ENCODE measurements at places on chromosomes 2 and 18.

- DNase-seq, result no peak
Measured at GRCh38 chr2:11311543-11311942, 32.9 kb downstream of the ROCK2 start.

DNA sequence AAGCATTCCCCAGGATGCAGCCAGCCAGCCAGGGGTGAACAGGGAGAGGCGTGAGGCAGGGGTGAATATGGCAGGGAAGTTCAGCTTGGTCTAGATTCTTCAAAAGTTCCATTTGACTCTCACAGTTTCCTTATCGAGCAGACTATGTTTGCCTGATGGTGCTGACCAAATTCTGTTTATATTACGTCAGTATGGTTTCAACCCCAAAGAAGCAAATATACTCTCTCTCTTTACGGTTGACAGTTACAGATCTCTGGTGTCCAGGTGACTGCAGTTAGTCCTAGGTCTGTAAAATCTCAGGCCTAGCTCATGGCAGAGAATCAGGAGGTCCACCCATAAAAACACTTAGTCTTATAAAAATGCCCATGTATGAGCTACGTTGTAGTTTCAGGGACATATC, 38.3 kb upstream of the DNMT3A start:
- DNase-seq, result no peak

DNA sequence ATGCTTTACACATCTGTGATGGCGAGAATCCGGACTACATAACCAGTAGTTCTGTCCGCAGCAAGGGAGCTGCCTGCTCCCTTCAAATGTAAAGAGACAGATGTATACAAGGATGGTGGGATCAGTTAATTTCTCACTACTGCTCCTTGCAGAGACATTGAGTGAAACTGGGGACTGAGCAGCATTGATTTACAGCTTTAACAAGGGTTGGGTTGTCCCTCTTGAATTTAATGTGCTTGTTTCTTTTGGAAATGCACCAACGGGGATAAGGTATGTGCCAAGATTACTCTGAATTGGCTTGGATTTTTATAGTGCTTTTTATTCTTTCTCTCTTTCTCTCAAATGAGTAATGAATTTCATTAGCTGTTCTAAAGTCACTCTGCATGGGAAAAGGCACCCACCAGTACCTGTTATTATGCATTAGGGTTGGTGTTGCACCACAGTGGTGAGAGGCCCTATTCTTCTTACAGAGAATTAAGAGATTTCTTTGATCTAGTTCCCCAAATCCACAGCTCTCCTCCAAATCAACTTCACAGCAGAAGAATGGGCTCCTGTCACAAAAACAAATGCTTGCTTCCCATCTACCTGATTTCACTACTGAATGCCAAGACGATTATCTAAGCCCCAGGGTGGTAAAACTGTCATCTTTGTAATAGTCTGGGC, 107.6 kb downstream of the DOCK10 start:
- no peak for DNase-seq

DNA sequence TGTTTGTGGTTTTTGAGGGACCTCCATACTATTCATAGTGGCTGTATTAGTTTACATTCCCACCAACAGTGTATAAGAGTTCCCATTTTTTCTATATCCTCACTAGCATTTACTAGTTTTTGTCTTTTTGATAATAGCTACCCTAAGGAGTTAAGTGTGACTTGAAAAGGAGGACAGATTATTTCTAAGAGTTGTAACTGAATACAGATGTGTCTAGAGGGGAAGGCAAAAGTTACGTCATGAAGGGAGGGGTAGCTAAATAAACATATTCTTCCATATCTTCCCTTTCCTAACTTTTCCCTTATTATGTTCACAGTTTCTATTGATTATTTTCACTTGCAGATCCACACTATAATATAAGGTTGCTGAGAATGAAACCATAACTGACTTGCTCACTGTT, 1315.7 kb upstream of the ZEB2 start:
- DNase-seq, result no peak

- DNase-seq, result peak; percentile 86
Measured at GRCh38 chr2:216773072-216773471, 77.7 kb upstream of the IGFBP5 start.

- no peak for DNase-seq
Measured at GRCh38 chr18:34542625-34543024, 167.5 kb upstream of the DTNA start.

DNA sequence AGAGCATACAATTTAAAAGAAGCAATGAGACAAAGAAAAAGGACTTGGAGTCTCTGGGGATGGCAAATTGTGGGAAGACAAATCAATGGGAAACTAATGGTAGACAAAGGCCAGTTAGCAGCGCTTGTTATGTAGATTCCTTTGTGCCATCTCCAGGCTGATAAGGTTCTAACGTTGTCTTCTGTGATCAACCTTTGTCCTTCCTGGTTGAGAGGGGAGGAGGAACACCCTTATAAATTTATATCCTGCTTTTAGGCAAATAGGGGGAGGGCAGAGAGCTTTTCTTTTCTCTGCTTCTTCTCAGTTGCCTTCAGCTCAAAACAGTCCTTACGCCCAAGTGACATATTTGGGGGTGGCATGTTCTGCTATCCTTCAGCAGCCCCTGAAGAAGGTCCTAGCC, 89.8 kb downstream of the STPG4 start:
- no peak for DNase-seq

GRCh38 chr2:96949701-96950350, 36.6 kb downstream of the FAM178B start:
- no peak for DNase-seq

- no peak for DNase-seq
Measured at GRCh38 chr2:227654426-227654825, 12.2 kb upstream of the SCYGR5 start.

DNA sequence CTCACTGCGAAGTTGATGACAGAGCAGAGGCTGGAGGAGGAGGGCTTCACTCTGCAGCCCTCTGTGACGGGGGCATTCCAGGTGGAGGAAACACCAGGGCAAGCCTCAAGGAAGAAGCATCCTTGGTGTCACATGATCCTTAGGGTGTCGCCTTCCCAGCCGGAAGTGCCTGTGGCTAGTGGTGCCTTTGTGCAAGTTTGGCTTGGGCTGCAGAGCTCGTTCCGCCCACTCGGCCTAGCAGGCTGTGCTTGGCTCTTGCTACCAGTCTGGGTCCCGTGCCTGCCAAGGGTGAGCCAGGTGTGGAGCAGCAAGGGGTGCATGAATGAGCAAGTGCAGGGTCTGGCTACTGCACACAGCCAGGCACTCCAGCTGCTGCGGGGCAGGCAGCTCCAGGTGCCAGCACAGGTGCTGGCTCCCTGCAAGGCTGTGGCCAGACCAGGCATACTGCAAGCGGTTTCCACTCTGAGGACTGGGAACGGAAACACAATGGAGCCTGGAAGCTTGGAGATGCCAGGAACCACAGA, 325.3 kb upstream of the SMIM21 start:
- no peak for DNase-seq

DNA sequence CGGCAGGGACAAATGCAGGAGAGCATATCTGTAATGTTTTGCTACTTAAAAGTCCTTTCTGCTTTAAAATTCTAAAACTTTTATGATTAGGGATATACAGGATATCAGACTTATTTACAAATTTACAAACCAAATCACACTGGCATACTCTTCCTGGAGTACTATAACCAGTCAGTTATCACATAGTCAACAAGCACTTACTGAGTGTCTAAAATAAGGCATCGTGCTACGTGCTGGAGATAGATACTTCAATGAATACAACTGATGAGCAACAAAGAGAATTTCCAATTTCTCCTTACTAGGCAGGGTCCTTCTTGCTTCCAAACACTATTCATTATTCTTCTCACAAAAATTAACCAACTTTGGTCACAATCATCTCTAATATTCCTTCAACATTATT, 113.5 kb downstream of the PLEKHM3 start:
- DNase-seq, result no peak

GRCh38 chr2:98787700-98788099, 56.8 kb upstream of the MGAT4A start:
- DNase-seq, result no peak

- no peak for DNase-seq
Measured at GRCh38 chr18:11046140-11046539, 103.2 kb downstream of the PIEZO2 start.

- no peak for DNase-seq
Measured at GRCh38 chr18:36419900-36420531, 122.5 kb downstream of the FHOD3 start.

DNA sequence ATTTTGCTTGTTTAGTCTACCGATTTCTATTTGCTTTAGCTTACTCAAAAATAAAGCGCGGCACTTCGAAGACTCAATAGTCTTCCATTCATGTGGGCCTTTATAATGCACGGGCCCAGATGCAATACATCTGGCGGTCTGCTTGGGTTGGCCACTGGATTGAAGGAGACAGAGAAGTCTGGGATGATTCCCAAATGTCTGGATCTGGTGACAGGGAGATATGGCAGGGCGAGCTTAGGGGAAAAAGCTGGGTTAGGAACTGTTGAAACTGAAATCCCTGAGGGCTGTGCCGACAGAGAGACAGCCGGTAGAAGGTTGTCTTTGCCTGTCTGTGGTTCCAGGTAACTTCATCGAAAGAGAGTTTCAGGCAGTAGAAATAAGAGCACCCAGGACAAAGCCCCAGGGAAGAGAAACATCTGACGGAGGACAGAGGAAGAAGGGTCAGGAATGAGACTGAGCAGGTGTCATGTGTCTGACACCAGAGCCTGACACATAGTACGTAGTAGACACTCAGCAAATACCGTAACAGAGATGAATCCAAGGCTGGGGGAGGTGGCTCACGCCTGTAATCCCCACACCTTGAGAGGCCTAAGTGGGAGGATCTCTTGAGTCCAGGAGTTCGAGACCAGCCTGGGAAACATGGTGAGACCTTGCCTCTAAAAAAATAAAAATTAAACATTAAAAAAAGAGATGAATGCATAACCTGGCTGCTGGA, 13.6 kb downstream of the CLUL1 start:
- no peak for DNase-seq

GRCh38 chr2:128456281-128456680, 137.6 kb upstream of the HS6ST1 start:
- no peak for DNase-seq

GRCh38 chr2:100073110-100073509, 69.3 kb downstream of the AFF3 start:
- DNase-seq, result no peak

GRCh38 chr2:48885841-48886240, 130.3 kb upstream of the LHCGR start:
- no peak for DNase-seq

- DNase-seq, result no peak
Measured at GRCh38 chr18:11740461-11740860, 51.4 kb downstream of the GNAL start.

GRCh38 chr2:105537920-105538319, 139.1 kb upstream of the FHL2 start:
- no peak for DNase-seq

GRCh38 chr18:48798334-48799245, 152.2 kb downstream of the SMAD7 start:
- no peak for DNase-seq

GRCh38 chr18:49456794-49457193, 3.7 kb downstream of the DYM start:
- DNase-seq, result no peak

- no peak for DNase-seq
Measured at GRCh38 chr2:28633746-28634145, 117.9 kb upstream of the PPP1CB start.

DNA sequence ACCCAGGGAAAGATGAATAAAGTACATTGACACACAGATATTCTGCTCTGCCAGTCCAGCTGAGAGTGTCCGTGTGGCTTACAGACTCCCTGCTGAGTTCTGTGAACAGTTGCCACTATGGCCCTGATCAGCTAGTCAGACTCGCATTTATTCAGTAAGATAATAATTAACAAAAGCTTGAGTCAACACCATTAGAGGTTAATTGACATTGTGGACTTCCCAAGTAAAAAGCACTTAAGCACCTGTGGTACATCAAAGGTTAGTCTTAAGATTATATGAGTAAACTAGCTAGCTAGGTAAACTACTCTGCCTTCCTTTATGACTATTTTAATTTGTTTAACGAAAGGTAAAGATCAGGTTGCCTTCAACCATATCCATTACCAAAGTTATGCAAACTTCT, 33.7 kb downstream of the ANKRD30B start:
- no peak for DNase-seq

- DNase-seq, result no peak
Measured at GRCh38 chr2:23311186-23311585, 73.8 kb upstream of the KLHL29 start.

- DNase-seq, result no peak
Measured at GRCh38 chr2:187991389-187991788, 300.3 kb upstream of the GULP1 start.

DNA sequence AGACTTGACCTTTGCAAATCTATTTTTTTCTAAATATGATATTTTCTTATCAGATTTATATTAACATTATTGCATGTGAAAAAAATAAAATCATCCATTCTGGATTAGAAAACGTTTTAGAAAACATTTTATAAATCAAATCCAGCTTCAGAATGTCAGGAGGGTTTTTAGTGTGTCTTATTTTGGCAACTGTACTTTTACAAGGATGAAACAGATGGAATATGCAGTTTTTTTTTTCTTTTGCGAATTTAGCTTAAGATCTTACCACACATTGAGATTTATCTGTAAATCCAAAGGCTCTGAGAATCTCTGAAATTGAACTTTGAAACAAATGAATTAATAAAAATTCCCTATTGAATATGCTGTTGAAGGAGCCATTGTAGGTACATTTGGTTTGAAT, 36.7 kb downstream of the FAM171B start:
- no peak for DNase-seq

GRCh38 chr2:76584474-76584873, 873.8 kb upstream of the GCFC2 start:
- DNase-seq, result no peak

- DNase-seq, result no peak
Measured at GRCh38 chr2:234670806-234671205, 173.9 kb upstream of the ARL4C start.

- DNase-seq, result no peak
Measured at GRCh38 chr2:115299199-115299598, 856.8 kb downstream of the DPP10 start.

- peak; percentile 30 for DNase-seq
Measured at GRCh38 chr2:96336104-96336775, 674 bp downstream of the NCAPH start.

GRCh38 chr2:29349316-29350030, 234.3 kb downstream of the CLIP4 start:
- no peak for DNase-seq

DNA sequence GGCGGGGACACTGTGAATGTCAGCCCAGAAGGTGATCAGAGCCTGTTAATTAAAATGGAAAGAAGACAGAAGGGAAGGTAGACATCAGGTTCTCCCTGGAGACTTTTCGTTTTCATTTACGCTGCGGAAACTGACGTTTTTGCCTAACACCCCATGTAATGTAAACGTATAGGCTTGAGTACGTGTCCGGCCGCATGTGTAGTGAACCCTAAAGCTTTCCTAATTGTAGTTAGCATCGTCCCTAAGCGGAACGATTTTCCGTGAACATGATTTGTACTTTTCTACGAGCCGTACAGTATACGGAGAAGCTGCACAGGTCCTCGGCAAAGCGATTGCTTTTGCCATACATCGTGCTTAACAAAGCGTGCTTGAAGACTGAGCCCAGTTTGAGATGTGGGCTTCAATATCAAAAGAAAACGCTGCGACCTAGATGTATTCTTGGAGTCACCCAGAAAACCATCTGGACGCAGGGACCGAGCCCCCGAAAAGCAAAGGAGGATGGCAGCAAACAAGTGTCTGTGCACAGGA, 284 bp downstream of the TIMM21 start:
- DNase-seq, result no peak
